ENCODE measurements at places on chromosomes 2 and 18.

- DNase-seq, result no peak
These were observed 296.3 kb downstream of the TNS1 start for GRCh38 chr2:217706513-217706912.

GRCh38 chr18:79250301-79250981 is 145.3 kb upstream of the NFATC1 start:
- DNase-seq, result no peak

DNA sequence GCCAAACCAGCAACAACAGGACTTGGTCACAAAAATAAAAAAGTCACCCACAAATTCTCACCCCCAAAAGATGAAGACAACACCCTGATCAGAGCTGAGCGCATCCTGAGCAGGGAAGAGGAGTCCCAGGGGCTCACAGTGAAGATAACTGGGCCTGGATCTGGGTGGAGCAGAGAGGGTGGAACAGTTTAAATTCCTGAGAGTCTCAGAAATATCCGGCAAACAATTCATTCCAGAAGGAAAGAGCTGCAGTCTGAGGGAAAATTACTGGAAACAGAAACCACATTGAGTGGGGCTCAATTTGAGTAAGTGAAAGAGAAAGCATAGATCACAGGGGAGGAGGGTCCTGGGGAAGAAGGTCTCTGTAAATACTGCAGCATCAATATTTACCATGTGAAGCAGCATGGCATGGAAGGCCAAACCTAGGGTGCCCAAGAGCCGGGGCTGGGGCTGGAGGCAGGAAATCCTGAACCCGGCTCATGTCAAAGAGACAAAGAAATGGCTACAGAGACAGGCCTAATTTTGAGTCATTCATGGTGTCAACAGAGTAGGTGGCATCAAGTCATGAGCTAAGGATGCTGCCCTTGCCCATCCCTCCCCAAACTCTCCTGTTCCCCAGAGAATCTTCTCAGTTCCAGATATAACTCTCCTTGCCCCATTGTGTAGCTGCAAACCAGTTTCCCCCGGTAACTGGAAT is 61.4 kb upstream of the ZBTB7C start:
- DNase-seq, result peak; percentile 76

GRCh38 chr2:196902828-196903227 is 23.7 kb downstream of the PGAP1 start:
- peak; percentile 28 for DNase-seq

DNA sequence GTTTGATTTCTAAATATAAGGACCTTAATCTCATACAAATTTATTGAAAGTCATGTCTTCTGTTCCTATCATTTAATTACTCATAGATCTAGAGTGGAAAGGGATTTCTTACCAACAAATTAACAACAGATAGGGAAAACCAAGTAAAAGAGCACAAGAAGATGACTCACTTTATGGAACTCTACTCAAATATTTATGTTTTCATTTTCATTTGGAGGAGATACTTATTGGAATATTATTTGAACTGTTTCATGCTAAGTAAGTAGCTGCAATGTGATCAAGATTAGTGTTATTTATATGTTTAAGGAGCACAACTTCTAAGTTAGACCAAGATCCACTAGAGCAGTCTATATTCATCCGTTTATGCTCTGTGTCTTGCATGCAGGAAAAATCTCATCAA is 1.3 kb downstream of the NT5C1B start:
- DNase-seq, result peak; percentile 24

GRCh38 chr18:79440316-79441110 is 44.8 kb downstream of the NFATC1 start:
- no peak for DNase-seq

DNA sequence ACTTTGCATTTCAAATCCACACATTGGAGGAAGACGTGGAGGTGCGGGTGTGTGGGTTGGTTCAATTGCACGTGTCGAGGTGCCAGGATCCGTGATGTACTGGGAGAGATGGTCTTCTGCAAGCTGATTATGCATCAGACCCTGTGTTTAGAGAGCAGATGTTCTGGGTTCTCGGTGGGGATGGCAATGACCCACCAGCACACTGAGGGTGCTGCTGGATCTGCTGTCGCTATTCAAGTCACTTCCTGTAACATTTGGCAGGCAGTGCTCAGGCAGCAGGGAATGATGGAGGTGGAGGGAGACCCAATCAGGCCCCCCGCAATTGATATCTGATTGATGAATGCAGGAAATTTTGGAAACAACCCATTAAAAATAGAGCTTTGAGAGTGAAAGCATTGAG is 830.1 kb upstream of the POU3F3 start:
- DNase-seq, result no peak

DNA sequence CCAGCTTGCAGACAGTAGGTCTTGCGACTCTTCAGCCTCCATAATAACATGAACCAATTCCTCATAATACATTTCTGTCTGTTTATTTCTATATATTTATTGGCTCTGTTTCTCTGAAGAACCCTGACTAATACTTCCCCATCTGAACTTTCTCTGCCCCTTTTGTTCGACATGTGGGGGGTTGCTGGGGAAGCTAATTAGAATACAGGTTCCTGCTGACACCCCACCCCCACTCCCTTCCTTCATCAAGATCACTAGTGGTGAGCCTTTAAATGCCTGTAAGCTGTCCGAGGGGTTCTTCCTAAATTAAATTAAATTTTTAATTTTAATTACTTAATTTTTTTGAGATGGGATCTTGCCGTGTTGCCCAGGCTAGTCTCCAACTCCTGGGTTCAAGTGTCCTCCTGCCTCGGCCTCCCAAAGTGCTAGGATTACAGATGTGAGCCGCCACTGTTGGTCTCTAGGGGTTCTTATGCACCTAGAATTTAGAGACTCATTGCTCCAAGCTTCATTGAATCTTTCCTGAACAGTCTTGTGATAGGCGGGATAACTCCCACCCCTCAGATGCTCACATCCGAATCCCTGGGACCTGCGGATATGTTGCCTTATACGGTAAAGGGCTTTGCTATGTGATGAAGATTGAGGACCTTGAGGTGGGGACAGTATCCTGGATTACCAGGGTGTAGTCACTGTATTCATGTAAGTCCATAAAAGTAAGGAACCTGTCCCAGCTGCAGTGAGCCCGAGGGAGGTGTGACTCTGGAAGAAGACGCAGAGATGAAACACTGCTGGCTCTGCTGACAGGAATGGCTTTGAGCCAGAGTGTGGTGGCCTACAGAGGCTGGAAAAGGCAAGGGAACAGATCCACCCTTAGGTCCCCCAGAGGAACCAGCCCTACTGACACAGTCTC is 26.2 kb downstream of the HPCAL1 start:
- no peak for DNase-seq

- DNase-seq, result peak; percentile 5
These were observed 225.2 kb downstream of the SLC4A3 start for GRCh38 chr2:219852626-219853025.

DNA sequence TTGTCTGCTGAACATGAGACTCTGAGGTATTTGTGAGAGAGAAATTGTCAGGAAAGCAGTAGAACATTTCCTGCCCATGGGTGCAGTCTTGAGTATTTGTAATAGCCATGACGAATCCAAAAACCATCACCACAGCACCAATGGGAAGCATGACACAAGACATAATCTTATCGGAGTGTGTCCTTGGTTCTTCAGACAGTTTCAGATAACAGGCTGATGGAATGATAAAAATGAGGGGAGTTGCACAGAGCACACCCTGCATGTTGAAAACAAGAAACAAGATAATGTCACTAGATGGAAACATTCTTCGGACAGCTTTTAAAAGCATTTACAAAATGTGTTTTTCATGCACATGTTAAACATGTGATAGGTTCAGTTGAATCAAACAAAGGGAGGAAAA is 56.9 kb downstream of the SLC38A11 start:
- DNase-seq, result peak; percentile 89

DNA sequence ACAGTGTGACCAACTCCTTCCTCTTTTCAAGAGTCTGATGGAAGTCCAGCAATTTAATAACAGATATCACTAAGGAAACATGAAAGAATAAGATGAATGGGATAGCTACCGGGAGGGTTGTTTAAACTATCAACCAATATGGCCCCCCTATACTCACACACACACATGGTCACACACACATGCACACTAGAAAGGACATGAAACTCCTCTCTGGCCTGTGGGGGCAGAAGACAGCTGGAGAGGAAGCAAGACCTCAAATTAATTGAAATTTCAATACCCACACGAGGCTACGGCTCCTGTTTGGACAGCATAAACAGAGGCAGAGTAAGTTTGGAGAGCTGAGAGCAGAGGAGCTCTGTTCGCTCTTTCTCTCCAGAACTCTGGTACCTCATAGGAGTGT is 34.7 kb upstream of the REEP1 start:
- DNase-seq, result no peak

DNA sequence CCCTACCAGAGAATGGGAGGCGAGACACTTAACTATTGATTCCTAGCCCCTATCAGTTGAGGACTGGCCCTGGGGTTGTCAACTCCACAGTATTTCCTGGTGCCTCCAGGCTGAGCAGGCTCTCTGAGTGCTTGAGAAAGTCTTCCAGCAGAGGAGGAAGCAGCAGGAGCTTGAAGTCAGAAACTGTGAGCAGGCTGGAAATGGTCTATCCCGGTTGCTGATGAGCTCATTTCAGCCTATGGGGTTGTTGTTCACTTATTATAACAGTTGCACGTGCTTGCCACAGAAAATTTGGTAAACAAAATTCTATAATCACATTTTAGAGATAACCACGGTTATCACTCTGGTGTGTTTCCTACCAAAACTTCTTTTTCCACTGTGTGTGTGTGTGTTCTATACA is 254.7 kb upstream of the THUMPD2 start:
- DNase-seq, result peak; percentile 29

DNA sequence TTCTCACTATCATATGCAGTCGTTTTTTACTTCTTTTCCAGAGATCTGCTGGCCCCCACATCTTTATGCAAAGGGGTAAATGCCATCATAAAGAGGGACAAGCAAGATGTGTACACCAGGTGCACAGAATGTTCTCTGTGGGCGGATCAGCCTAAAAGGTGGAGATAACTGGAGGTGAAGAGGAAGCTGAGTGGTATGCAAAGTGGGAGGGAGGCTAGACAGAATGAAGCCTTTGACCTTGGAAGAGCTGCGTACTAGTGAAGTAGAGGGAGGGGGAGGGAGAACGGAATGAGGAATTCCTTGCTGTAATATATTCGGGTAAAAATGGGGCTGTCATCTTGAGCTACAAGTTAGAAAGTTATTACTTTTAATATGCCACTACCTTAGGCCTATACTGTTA is 287.5 kb upstream of the VRK2 start:
- no peak for DNase-seq

- DNase-seq, result no peak
These were observed 168.5 kb upstream of the CXCR4 start for GRCh38 chr2:136286423-136286822.

DNA sequence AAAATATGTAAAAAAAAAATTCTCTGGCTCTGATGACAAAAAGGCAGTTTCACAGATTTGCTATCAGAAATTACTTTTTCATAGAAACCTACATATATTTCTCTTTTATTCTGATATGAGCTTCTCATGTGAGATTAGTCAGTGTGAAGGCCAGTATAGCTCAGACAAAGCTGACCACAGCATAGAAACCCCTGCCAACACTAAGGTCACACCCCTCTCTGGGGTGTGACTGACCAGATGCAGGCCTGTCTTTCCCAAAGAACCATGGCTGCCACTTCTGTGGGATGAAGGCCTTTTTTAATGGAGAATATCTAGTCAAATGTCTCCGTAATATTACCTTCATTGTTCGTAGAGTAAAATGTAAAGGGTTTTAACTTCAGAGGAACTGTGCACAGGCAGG is 330.3 kb upstream of the KCNJ3 start:
- no peak for DNase-seq

DNA sequence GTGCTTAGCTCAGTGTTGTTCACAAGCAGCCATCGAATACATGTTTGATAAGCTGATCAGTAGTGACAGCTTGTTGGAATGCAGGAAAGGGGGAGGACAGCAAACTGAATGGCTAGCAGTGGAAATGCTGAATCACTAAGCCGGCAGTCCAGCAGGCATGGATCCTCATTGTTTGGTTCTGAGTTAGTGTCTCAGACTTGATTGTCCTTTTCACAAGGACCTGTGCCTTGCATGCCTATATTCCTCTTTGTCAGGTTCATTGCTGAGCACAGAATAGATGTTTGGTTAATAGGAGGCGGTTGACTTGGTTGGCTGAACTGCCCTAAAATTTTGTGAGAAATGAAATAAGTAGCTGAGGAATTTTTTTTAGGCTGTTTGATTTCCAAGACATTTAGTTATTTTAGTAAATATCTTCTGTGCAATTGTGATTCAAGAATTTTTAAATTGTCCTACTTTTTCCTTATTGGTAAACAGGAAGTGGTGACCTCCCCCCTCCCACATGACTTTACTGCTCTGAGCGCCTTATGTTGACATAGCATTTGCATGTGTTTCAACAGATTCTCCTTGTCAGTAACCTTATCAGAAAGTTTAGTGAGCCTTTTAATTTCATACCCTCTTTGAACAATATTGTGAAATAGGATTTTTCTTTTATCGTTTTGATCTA is 21.4 kb upstream of the STON1 start:
- DNase-seq, result peak; percentile 77
